CD4-positive, alpha-beta memory T cell (primary cell): ENCODE measurements at places on chromosomes 5 and 9.
A peak's percentile ranks its signal among the peaks of the same experiment; 100 is the strongest.

DNA sequence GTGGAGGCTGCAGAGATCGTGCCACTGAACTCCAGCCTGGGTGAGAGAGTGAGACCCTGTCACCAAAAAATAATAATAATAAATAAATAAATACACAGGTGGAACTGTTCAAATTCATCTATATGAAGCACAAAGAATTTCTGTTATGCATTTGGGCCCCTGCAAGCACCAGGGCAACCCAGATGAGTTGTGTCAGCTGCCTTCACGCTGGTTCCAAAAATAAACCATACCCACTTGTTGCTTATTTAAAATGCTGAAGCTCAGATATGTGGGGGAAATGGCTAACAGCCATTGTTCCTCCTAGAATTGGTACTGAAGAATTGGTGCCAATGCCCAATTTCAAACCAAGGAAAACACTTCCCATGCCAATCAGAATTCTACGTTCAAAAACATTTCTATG lies 10.5 kb upstream of the C5orf15 start:
- DNase-seq: no peak

DNA sequence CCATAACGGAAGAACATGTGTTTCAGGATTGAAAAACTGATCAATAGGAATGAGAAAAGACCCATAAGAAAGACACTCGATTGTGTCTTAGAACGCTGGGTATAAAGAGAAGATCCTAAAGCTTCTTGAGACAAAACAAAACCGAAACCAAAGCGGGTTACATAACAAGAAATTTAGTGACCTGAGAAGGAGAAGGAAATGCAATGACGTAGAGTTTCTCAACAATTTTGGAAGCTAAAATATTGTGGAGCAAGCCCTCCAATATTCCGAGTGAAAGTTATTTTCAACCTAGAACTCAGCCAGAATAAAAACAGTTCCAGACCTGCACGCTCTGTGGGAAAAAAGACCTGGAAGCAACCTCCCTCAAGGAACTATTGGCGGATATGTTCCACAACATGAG lies 81.9 kb upstream of the FREM1 start:
- peak; percentile 55 for DNase-seq

GRCh38 chr9:125742657-125743056 lies 4.5 kb upstream of the PBX3 start:
- no peak for DNase-seq

- DNase-seq: no peak
Measured at GRCh38 chr5:38543074-38543473, 13.4 kb downstream of the LIFR start.

DNA sequence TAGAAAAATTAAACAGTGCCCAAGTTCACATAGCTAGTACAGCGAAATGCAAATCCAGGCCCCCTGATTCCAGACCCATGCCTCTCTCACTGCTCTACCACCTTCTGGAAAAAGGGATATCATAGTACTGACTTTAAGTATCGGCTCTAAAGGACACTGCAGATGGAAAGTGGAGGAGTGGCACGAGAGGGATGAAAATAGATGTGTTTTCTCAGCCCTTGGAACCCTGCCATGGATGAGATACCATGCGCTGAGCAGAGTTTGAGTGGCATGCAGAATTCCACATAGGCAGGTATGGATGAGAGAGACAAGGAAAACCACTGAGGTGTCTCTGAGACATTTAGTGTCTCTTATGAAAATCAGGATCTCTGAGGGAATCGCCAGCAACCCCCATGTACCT lies 18.8 kb downstream of the CKMT2 start:
- no peak for DNase-seq

- no peak for DNase-seq
Measured at GRCh38 chr9:14889451-14889850, 20.8 kb downstream of the FREM1 start.

- no peak for DNase-seq
Measured at GRCh38 chr5:11012295-11012694, 251.3 kb upstream of the DAP start.

DNA sequence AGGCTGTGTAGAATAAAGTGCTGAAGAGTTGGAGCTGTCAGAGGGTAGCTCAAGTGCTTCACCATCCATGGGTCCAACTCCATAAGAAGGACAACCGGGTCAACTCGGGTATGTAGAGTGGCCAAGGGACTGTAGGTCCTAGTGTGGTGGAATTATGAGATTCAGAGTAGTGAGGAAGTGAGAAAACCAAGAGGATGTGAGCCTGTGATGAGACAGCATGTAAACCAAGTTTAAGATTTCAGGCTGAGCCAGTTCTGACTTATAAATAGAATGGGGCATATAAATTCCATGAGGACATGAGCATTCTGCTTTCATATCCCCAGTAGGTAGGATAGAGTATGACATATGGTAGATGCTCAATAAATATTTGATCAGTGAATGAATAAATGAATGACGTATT lies 96.3 kb downstream of the CFAP95 start:
- no peak for DNase-seq

DNA sequence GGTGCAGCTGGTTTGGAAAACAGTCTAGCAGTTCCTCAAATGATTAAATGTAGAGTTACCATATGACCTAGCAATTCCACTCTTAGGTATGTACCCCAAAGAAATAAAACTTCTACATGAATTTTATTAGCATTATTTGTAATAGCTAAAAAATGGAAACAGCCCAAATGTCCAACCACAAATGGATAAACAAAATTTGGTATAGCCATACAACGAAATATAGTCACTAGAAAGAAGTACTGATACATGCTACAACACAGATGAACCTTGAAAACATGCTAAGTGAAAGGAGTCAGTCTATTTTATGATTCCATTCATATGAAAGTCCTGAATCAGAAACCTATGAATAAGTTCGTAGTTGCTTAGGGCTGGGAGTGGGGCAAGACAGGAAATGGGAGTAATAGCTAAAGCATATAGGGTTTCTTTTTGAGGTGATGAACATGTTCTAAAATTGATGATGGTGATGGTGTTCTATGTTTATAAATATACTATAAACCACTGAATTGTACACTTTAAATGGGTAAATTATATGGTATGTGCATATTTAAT lies 6.3 kb downstream of the GDF9 start:
- DNase-seq: no peak

DNA sequence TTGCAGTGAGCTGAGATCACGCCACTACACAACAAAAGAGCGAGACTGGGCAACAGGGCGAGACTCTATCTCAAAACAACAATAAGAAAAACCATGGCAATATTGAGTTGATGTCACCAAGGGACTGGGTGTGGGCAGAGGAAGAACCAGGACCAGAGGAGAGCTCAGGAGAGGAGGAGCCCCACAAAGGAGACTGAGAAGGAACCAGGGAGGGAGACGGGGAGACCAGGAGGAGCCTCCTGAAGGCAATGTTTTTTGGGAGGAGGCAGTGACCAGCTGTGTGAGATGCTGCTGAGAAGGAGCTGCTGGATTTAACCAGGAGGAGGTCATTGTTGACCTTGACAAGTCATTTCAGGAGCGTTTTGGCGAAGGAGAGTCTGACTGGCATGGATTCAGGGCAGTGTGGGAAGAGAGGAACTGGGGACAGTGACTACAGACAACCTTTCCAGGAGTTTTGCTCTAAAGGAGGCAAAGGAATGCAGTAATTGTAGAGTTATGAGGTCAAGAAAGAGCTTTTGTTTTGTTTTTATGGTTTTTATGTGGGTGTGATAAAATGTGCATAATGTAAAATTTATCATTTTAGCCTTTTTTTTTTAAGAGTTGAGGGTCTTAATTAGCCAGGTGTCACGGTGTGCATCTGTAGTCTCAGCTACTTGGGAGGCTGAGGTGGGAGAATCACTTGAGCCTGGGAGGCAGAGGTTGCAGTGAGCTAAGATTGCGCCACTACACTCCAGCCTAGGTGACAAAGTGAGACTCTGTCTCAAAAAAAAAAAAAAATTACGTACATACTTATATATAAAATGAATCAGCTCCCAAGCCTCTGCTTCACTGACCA lies 17.9 kb downstream of the TRUB2 start:
- DNase-seq: no peak

- DNase-seq: no peak
Measured at GRCh38 chr5:126754609-126755008, 22.3 kb upstream of the LMNB1 start.

GRCh38 chr5:169350016-169350415 lies 49.1 kb upstream of the SLIT3 start:
- no peak for DNase-seq
